ENCODE measurements at places on chromosomes 2 and 18.

GRCh38 chr18:22542406-22542835 lies 124.7 kb upstream of the CTAGE1 start:
- no peak for DNase-seq

DNA sequence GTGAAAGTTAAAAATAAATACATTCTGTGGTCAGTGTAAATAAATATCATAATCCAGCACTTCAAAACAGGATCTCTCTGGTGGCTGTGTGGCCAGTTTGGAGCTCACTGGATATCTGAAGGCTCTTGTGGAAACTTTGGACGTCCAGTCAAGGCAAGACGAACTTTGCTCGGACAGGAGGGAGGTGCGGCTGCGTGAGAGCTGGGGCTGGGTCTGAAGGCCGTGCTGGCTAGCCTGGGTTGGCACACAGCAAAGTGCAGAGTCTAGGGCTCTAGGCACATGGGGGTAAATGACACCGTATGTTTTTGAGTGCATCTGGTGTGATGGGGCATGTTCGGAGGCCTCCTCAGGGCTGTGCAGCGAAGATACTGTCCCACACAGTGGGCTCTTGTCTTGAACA lies 78.9 kb upstream of the TXNDC2 start:
- no peak for DNase-seq

DNA sequence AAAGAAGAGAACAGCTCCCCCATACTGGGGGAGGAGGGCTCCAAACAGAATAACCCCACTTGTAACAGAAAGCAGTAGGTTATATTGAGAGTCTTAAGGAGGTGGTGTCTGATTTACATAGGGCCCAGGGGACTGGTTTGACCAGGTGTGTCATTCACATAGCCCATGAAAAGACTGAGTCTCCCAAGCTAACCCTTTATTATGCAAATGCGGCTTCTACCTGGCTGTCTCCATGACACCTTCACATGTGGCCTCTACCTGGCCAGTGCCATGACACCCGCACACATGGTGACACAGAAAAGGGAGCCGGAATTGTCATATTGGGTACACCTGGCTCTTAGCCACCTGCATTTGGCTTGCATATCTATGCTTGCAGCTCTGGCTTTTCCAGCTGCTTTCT lies 1057.2 kb upstream of the PIK3C3 start:
- no peak for DNase-seq

- DNase-seq: no peak
These were observed 726.0 kb upstream of the RAB6C start for GRCh38 chr2:129253461-129253812.

DNA sequence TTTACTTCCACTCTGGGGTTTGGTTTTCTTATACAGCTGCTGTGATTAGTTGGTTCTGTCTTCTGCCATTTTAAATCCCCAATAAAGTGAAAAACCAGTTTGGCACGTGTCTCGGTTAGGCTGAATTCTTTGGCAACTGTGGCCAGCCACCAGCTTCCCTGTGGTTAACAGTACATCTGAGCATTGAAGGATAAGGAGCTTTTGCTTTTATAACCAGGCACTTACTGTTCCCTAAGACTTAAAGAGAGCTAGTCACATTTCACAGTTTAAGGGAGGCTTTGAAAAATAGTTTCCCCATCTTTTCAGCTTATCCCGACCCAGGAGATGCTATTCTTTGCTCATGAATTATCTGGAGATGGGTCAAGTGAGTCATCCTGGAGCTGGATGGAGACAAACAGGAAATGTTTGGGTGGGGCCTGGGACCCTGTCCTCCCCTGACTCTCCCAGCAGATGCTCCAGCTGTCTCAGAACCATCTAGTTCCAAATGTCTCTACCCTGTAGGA lies 57.3 kb upstream of the EML6 start:
- no peak for DNase-seq

GRCh38 chr2:42103829-42104228 lies 56.0 kb downstream of the PKDCC start:
- DNase-seq: no peak

DNA sequence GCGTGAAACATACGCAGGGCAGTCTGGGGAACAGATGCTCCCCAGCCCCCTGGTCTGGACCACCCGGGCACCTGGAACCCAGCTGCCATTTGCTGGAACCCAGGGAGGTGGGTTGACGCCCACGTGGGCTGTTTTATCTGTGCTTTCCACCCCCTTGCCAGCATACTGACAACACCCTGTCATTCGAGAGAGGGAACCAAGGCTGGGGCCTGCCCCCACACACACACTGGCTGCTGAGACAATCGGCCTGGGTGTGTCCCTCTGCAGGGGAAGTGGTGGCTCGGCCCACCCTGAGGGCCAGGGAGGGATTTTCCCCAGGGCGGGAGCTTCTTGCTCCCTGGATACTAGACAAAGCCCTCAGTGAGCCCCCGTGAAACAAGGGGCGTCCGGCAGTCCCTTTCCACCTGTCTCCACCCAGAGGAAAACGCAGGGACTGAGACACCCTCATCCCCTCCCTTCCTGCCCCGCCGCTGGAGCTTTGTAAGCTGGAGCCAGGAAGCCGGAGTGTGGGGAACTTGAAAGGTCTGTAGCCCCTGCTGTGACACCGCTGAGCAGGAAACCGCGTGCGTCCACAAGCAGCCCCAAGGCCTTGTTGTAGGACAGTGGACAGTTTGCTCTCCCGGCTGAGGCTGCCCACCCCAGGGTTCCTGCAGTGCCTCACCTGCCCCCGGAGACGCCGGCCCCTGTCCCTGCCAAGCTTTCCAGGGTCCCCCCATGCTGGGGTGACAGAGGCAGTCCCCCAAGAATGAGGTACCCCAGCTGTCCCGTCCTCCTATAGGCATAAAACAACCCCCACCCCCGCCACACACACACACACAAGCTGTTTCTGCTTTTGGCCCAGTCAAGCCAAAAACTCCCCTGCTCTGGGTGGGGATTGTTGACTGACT lies 14.1 kb upstream of the KLF11 start:
- DNase-seq: peak; percentile 21

DNA sequence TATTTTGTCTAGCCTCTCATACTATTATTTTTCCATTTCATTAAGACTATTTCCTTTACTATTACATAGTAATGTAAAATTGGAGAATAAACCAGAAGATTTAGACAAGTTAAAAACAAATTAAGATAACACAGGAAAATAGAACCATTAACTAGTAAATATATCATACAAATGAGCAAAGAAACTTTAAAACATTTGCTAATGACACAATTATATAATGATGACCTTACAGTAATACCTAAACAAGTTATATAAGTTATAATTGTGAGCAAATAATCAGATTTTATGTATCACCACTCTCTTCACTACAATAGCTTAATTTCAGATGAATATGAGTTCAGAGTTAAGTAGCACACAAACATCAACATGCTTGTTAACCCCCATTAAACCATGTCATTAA lies 72.6 kb upstream of the GRB14 start:
- no peak for DNase-seq

DNA sequence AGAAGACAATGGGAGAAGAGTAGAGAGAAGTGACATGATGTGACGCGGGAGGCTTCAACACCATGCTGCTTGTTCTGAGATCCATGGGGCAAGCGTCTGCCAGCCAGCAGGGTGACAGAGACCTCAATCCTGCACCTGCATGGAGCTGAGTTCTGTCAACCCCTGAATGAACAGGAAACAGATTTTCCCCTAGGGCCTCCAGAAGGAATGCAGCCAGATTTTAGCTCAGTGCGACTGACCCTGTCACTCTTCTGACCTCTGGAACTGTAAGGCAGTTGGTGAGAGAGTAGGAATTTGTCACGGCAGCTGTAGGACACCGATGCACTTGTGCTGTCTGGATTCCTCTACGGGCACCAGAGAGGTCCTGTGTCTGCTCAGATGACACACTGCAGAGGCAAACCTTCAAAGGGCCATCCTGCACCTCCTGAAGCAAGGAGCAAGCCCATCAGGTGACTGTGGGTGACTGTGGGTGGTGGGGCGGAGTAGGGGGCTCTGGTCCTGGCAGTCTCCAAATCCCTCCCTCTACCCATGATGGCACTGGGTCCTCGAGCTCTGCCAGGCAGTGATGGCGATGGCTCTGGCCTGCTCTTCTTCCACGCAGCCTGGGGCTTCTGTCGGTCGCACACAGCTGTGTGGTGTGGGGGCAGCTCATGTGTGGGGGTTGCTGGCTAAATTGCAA lies 194.3 kb upstream of the TWIST2 start:
- DNase-seq: no peak

DNA sequence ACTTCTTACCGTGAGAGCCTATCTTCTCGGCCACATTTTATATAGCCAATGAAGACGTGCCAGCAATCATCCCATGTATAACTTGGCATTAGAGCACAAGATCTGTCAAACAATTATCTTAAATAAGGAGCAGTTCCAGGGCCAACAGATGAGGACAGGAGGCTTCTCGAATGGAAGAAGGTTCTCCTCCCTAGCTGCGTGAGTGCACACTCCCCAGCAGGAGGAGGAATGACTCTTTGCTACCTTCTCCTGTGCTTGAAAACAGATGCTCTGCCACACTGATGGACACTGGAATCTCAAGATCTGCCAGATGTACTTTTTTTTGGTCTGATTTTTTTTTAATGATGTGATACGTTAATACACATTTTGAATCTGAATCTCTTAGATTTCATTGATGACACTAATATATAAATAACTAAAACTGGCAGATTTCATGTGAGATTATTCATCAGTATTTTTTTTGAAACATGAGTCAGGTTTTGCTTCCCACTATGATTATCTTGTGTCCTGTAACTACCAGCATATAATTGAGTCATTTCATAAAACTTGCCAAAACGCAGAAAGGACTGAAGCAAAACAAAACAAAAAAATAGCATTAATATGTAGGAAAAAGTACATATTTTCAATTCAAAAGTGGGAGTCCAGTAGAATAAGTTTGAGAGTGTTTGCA lies 626 bp upstream of the VIT start:
- no peak for DNase-seq

DNA sequence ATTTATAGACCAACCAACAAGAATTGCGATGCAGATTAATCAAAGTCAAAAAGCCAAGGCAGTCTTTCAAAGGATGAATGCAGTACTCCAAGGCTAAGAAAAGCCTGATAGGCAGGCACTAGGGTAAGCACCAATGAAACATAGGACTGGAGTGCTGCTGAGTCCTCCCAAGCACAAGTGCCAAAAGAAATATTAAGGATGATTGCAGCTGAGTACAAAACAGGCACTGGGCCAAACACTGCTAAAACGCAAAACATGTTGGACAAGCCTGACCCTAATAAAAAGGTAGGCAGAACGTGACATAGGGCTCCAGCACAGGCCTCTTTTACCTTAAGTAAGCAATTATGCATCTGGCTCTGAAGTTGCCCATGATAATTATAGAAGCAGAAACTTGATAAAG lies 160.1 kb upstream of the LRP1B start:
- DNase-seq: no peak

- no peak for DNase-seq
These were observed 52.5 kb downstream of the KCNE4 start for GRCh38 chr2:223104336-223105132.

GRCh38 chr2:191636235-191636543 lies 41.7 kb upstream of the NABP1 start:
- no peak for DNase-seq

DNA sequence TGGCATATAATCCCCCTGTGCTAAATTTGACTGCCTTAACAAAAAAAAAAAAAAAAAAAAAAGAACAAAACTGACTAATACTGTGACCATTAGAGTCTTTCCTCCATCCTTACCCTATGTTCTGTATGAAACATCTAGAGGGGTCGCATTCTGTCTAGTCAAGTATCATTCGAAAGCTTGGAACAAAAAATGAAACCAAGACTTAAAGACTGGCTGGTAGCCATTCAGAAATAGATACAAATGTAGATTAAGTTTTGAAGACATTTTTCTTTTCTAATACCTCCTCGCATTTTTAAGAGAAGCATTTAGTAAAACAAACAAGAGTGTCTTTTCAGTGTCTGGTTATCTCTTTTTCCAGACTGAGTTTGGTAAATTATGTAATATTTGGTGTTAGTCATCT lies 66.7 kb downstream of the SPATS2L start:
- no peak for DNase-seq

DNA sequence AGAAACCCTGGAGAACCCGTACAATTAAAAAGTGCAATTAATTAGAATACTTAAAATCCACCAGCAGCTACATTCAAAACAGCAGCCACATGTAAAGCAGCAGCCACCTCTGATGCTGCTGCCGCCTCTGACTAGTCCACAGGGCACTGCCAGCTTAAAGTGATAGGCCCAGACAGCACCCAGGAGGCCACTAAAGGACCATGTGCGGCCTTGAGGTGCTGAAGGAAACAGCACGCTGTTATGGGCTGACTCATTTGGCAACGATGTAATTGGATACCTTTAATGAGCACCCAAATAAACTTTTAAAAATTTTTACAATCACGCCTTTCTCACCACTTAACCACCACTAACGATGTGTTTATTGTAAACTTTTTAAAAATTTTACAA lies 209.3 kb upstream of the NCKAP5 start:
- no peak for DNase-seq

GRCh38 chr2:174878537-174879147 lies 114.4 kb upstream of the CHRNA1 start:
- DNase-seq: no peak

- DNase-seq: no peak
These were observed 9.5 kb downstream of the CEBPZOS start for GRCh38 chr2:37205689-37206341.

- no peak for DNase-seq
These were observed 12.6 kb downstream of the EVA1A start for GRCh38 chr2:75548036-75548573.

GRCh38 chr2:25297738-25298137 lies 44.0 kb downstream of the DNMT3A start:
- no peak for DNase-seq

GRCh38 chr18:12606592-12607315 lies 51.2 kb downstream of the SPIRE1 start:
- DNase-seq: no peak

DNA sequence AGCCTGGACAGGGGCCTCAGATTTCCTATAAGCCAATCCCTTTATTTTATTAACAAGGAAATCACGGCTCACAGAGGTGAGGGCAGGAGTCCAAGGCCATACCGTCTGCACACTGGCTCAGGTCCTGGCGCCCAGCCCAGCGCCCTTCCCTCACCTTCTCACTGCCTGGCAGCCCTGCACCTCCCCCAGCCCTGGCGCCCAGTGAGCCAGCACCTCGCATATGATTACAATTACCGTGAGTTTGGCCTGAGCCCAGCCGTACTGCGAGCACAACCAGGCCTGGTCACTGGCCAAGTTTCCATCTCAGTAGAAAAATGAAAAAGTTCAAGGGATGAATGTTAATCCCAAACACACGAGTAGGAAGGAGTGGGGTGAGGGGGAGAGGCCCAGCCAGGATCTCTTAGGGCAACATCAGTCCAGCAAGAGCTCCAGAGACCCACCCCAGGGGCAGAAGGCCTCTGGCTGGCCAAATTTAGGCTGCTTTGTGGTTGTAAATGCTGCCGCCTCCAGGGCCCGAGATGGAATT lies 68.4 kb downstream of the MCFD2 start:
- no peak for DNase-seq

GRCh38 chr2:159375241-159375640 lies 88.7 kb upstream of the WDSUB1 start:
- no peak for DNase-seq

- DNase-seq: no peak
These were observed 485.8 kb downstream of the STK39 start for GRCh38 chr2:167761465-167762136.

GRCh38 chr2:128626760-128627511 lies 308.3 kb upstream of the HS6ST1 start:
- DNase-seq: no peak
